Glutamatergic neuron (in vitro differentiated cells): ENCODE measurements at places on chromosomes 7 and 10. TPM values are rescaled to one million over a fixed set of nuclear protein-coding genes. Genes with fewer than 3 reads are reported as not detected.
A peak's percentile ranks its signal among the peaks of the same experiment; 100 is the strongest.

DNA sequence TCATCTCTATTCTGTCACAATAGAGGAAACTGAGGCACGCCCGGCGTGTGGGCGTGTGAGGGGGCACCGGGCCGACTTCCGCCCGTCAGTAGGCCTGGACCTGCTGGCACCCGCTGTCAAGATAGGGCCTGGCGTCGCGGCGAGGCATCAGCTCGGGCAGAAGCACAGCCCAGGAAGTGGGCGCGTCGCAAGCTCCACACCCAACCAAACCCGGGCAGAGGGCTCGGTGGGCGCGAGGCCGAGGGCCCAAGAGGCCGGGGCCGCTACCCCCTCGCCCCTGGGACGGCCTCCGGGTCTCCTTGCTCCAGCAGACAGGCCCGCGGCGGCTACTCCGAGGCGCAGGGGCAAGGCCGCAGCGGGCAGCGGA, 91.2 kb downstream of the SPAG6 start:
- no peak for DNase-seq

GRCh38 chr10:16902606-16903005, 85.4 kb upstream of the RSU1 start:
- no peak for DNase-seq

- DNase-seq = no peak
These were observed 21.4 kb downstream of the CREB5 start for GRCh38 chr7:28433699-28434219.

DNA sequence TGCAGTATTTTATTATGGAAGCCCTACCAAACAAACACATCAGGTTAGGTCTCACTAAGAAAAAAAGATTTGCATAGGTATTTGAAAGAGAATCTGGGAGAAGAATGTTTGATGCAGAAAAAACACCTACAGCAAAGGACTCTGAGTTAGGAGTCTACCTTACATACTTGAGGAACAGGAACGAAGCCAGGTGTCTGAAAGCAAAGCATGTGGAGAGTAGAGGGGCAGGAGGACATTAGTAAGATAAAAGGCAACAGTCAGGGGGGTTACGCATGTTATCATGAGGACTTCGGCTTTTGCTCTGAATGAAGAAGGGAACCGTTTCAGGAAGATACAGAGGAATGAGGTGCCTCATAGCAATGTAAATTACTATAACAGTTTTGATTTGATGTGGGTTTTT, 87.9 kb upstream of the PTER start:
- no peak for DNase-seq

DNA sequence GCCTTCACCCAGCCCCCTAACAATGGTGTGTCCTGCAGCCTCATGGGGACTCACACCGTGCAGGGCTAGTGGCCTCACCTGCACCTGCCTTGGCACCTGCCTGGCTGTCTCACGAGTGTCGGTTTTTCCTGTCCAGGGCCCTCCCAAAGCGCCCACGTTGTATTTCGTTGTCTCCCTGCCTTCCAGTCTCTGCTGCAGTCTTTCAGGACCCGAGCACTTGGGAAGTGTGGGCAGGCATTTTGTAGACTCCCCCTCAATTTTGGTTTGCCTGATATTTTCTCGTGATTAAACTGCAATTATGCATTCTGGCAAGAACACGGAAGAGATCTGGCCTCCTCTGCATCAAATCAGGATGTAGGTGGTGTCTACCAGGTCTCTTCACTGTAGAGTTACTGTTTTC, 17.9 kb downstream of the BNIP3 start:
- no peak for DNase-seq

DNA sequence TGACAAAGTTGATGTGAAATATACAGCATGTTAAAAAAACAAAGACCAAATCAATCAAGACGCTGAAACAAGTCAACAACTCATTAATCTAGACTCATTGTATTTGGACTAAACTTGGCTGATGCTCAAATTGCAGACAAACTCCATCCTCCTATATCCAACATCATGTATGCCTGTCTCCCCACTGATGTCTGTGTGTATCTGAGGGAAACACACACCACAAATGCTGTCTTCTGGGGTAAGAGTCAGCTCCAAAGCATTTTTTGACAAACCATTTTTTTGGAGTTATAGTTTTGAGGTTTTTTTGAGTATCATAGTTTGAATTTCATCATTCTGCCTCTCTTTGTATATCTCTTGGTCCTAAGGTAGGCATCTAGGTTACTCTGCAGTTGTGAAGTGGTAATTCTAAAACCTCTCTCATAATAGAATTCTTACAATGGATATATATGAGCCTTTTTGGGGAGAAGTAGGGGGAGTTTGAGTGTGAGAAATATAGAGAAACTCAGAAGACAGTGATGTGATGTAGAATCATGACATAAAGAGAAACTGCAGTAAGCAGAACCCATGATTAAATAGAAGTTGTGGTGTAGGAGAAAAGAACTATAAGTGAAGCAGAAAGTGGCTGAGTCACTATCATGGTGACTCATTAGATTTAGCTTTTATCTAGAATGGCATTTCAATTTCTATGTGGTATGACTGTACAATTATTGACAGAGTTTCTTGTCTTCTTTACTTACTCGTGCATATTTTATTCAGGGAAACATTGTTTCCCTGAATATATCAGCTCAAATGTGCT, 1531.1 kb upstream of the LRRTM3 start:
- DNase-seq = no peak

DNA sequence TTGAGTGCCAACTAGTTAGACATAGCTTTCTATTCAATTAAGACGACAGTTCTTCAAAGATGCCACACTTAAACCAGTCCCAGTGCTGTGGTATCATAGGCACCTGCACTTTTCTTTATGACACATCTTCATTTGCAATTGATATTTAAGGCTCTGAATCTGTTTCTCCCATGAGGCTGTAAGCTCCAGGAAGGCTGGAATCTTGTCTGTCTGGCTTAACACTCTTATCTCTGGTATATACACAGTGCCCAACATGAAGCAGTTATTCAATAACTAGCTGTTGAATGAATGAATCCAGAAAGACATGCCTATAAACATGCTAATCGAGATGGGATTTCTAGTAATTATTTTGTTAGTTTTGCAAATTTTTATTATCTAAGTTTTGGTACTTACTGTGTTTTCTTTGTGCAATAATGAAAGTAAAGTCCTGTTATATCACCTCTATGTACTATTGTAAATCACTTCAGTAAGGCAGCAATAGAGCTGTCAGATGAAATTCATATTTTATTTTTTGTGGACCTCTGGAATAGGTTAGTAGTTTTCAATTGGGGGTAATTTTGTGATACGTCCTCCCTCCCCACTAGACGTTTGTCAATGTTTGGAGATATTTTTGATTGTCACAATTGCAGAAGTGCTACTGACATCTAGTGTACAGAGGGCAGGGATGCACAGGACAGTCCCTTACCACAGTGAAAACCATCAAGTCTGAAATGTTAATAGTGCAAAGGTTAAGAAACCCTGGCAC, 51.3 kb upstream of the STEAP4 start:
- DNase-seq = no peak

DNA sequence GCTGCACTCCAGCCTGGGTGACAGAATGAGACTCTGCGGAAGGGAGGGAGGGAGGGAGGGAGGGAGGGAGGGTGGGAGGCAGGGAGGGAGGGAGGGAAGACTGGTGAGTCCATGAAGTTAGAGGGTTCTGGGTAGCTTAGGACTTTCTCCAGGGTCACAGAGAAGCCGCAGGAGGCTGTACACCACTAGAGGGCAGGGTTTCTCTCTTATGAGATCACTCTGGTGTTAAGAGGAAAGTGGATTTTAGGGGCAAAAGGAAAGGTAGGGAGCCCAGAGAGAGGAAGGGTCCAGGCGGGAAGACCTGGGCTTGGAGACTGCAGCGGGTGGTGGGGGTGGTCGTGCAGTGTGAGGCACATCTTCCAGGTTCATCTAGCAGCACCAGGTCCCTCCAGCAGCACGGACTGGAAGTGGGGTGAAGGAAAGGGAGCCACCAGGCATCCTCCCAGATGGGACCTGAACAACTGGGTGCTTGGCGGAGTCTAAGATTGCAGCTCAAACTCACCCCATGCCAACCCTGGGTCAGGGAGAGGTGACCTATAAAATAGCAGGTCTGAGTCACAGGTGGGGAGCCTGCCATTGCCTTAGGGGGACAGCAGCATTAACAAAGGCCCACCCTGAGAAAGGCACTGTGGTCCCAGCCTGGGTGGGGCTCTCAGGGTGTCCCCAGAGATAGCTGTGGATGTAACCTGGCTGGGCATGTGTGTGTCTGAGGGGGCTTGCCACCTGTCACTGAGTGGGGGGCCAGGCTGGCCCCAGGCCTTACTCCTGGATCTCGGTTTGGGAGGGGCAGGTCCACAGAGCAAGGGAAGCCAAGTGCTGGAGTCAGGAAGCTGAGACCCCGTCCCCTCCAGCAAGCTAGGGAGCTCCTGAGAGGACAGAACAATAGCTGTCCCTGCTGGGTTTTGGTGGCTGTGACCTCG, 48.5 kb upstream of the SLC29A3 start:
- DNase-seq = peak; percentile 74

GRCh38 chr7:99762680-99763327, 21.2 kb downstream of the CYP3A4 start:
- DNase-seq = no peak

DNA sequence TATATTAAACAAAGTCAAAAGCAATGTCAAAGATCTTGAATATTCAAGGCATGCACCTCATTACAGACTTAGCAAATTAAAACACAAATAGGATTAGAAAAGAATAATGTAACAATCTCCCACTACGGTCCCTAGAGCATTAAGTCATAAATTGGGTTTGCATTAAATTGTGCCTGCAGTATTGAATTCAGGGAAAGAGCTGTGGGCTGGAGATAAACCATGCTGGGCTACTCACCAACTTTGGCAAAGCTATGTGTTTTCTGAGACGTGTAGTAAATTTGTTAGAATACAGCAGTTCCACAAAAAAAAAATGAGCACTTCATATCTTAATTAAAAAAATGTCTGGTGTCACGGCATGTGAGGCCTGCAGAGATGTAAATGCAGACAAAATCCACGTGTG, 241.6 kb downstream of the SNX10 start:
- no peak for DNase-seq

DNA sequence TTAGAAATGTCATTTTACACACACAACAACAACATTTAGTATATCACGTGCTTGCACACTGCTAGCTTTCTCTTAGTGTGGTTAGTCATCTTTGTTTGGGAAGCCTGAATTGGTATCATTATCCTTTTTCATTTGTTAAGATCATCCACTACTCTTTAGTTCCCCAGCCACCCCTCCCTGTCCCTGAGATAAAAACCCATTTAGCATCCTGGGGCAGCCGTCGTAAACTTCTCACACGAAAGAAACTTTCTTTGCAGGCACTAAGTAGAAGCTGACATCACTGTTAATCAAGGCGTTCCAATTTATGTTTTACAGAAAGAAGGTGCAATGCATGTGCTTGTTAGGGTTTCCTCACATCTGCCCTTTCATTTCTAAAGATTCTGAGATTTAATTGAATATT, 475.1 kb upstream of the FZD8 start:
- DNase-seq = no peak

GRCh38 chr10:34816501-34817002, 1.5 kb upstream of the PARD3 start:
- peak; percentile 30 for DNase-seq

DNA sequence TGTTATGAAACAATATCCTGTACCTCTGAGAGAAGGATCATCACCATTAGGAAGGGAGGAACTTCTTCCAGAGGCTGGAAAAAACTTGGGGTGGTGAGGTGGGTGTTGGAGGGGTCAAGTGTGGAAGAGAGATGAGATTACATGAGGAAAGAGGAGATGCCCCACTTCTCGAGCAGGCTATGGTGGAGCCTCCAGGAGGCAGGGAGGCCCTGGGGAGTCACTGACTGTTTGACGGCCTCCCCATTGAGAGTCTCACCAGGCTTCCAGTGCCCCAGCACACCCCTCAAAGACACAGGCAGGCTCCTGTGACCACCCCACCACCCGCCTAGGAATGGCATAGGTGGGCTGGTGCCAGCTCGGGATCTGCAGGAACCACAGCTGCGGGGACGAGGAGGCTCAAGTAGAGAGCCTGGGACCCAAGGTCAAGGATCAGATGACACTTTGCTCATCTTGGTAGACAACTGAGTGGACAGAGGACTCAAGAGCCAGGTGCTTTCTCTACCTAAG, 185.3 kb upstream of the GDF10 start:
- DNase-seq = no peak

GRCh38 chr7:48481235-48481634, 310.0 kb downstream of the ABCA13 start:
- no peak for DNase-seq

- no peak for DNase-seq
These were observed 94.1 kb upstream of the CREB5 start for GRCh38 chr7:28318101-28318762.

DNA sequence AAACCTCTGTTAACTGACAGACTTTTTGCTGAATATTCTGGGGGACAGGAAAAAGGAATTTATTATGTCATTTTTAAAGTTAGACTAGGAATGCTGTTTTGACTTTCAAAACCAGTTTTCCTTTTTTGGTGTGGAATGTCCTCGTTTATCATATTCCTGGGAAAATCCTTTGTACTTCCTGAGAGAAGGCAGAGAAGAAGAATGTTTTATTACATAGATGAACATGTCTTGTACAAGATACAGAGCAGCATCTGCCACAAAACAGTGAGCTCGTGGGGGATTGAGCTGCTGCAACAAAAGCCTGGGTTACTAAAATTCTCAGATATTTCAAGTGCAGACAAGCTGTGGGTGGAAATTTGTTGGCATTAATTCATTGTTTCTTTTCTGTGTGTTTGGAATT, 20.2 kb downstream of the MCU start:
- DNase-seq = no peak

GRCh38 chr10:122140941-122141623, 130.0 kb upstream of the BTBD16 start:
- peak; percentile 78 for DNase-seq

DNA sequence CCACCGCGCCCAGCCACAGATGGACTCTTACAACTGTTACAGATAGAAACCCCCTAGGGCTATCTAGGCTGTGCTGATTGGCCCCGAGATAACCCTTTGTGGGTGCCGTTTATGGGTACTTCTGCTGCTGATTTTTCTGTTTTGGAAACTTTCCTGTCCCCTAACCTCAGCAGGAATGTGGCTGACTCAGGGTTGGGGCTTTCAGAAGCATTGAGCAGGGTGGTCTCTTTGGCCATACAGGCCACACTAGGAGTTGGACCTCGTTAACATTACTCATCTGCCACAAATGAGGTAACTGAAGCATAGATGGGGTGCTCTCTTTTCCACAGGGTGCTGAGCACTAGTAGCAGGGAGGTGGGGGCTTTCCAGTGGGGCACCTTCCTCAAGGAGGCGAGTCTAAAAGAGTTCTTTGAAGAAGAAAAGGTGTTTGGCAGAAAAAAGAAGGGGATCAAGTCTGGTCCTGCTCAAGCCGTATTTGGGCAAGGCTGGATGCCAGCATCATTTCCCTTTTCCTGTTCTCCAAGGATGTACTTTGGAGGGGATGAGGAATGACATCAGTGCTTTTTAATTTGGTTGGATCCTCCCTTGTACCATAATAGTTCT, 6.4 kb downstream of the ZSCAN25 start:
- no peak for DNase-seq

- DNase-seq = no peak
These were observed 121.2 kb downstream of the FAM107B start for GRCh38 chr10:14653271-14654161.

HACD1 gene
- 5.4 TPM for total RNA-seq

KCNMA1 gene
- total RNA-seq = 3.2 TPM

IRF5 gene
- not detected for total RNA-seq

GJD4 gene
- total RNA-seq = not detected

PI4K2A gene
- total RNA-seq = 17.9 TPM

HMX3 gene
- not detected for total RNA-seq

RBM20 gene
- total RNA-seq = 5.8 TPM

SMARCD3 gene
- 5.1 TPM for total RNA-seq

CEP55 gene
- total RNA-seq = 6.0 TPM

SORCS1 gene
- total RNA-seq = 3.3 TPM

SPOCK2 gene
- 362 TPM for total RNA-seq

PCBD1 gene
- total RNA-seq = 29.1 TPM

KIF5B gene
- total RNA-seq = 105 TPM

PTF1A gene
- not detected for total RNA-seq
